KG1 (cell line): ENCODE measurements at places on chromosomes 1 and 21.
A peak's percentile ranks its signal among the peaks of the same experiment; 100 is the strongest.

DNA sequence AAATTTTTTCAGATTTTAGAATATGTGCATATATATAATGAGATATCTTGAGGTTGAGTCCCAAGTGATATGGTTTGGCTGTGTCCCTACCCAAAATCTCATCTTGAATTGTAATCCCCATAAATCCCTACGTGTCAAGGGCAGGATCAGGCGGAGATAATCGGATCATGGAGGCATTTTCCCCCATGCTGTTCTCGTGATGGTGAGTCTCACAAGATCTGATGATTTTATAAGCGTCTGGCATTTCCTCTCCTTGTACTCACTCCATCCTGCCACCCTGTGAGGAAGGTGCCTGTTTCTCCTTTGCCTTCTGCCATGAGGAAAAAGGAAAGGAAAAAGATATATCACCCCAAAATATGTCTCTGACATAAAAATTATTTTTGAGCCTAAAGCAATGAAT is 64.6 kb downstream of the TOR3A start:
- DNase-seq = no peak

GRCh38 chr1:209620487-209620884 is 31.7 kb downstream of the LAMB3 start:
- no peak for DNase-seq

GRCh38 chr1:100360790-100361510 is 8.6 kb downstream of the CDC14A start:
- no peak for DNase-seq

- DNase-seq = peak; percentile 77
Measured at GRCh38 chr1:117121589-117122329, at the start of gene TRIM45. TSS of gene TRIM45 (minus strand) at chr1:117121749. CDS start at chr1:117121201, 548 bp downstream.

- no peak for DNase-seq
Measured at GRCh38 chr21:36115138-36115730, 19.6 kb upstream of the CBR3 start.

- no peak for DNase-seq
Measured at GRCh38 chr21:37538971-37539590, 172.5 kb downstream of the DYRK1A start.

- no peak for DNase-seq
Measured at GRCh38 chr1:66348776-66349175, 185.2 kb upstream of the SGIP1 start.

DNA sequence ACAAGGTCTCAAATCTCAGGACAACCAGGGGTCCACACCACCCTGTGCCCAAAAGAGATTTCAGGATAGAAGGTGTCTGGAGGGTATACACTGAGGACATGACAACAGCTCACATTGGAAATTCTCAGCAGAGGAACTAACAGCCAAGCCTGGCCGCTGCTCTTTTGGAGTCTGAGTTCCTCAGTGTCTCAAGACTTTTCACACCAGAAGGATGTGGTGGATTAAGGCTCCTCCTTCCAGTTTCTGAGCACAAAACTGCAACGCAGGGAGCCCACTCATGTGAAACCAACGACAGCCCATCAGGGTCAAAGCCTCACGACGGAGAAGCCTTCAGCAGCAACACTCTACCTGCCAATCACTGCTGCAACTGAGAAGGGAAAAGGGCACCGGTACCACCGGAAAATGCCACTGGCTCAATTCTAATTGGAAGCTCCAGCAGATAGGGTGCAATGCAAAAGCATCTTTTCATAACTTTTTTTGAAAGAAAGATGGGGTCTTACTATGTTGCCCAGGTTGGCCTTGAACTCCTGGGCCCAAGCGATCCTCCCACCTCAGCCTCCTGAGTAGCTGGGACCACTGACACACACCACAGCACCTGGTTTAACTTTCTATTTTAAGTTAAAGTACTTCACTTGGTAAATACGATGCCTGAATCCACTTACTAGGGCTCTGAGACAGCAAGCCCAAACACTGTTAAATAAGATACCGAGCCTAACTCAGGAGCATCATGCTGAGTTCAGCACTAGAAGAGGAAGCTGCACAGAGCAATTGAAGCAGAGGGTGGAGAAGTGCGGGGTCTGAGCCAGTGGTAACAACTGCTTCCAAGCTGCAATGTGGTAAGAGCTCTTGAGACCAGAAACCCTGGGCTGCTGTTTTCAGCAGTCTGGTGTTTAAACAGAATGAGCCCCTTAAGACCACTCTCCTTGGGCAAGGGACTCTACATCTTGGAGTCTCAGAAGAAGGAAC is 7.8 kb downstream of the CAPZB start:
- DNase-seq = peak; percentile 68

- DNase-seq = no peak
Measured at GRCh38 chr1:204152310-204153044, 633 bp upstream of the ETNK2 start.

DNA sequence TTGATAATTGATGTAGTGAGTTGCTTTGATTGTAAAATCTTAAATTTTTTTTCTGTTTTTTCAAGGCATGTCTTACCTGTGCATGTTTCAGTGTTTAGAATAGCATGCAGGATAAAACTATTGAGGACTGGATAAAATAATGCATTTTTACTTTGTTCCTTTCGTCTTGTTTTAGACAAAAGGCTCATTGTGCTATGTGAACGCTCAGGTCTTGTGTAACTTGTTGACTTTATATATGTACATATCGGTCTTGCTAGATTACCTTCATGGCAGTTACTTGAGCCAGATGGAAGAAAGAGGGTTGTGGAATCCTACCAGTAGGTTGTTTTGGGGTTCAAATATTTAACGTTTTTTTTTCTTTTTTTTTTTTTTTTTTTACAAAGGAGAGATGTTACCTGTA is 7.0 kb downstream of the NFIA start:
- DNase-seq = no peak
